Substantia nigra (tissue), 51 donors: ENCODE measurements at places on chromosomes 6 and 20.

GRCh38 chr20:41366546-41367392 lies at the start of gene EMILIN3:
Gene EMILIN3, minus strand, starts transcription at chr20:41366818. Its CDS starts 184 bp downstream, at chr20:41366634.
- no peak for DNase-seq

DNA sequence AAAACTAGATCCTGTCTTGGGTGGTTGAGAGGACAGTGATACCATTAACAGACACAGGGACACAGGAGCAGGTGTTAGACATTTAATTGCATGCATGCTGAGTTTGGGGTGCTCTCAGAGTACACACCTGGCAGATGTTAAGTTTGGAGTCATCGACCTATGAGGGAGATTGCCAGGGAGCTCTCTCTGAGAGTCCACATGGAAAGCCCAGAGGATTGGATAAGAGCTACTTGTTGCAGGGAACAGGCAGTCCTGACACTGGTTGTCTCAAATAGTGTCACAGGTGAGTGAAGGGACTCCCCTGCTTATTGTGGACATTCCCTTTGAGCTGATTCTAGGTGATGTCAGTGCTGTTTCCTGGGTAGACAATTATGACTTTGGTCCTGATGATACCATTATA lies 3.1 kb downstream of the ATRN start:
- DNase-seq, result no peak

DNA sequence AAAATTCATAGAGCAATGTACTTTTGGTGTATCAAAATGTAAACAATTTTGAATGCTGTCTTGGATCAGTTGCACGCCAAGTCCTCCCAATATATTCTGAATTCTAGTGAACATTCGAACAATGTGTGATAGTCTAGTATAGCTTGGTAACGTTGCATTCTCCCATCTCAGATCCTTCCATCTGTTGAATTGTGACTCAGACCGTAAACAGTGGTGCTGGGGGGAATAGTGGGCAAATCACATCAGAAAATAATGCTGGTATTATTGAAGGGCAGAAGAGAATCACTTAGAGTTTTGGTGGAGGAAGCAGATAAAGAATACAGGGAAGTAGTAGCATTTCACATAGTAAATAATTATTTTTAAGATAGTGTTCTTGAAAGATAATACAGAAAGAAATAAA lies 45.7 kb upstream of the PBOV1 start:
- no peak for DNase-seq

- DNase-seq, result no peak
Observed at GRCh38 chr6:3094815-3095214, 23.7 kb upstream of the BPHL start.

GRCh38 chr6:97399208-97399607 lies 116.2 kb upstream of the MMS22L start:
- DNase-seq, result no peak

DNA sequence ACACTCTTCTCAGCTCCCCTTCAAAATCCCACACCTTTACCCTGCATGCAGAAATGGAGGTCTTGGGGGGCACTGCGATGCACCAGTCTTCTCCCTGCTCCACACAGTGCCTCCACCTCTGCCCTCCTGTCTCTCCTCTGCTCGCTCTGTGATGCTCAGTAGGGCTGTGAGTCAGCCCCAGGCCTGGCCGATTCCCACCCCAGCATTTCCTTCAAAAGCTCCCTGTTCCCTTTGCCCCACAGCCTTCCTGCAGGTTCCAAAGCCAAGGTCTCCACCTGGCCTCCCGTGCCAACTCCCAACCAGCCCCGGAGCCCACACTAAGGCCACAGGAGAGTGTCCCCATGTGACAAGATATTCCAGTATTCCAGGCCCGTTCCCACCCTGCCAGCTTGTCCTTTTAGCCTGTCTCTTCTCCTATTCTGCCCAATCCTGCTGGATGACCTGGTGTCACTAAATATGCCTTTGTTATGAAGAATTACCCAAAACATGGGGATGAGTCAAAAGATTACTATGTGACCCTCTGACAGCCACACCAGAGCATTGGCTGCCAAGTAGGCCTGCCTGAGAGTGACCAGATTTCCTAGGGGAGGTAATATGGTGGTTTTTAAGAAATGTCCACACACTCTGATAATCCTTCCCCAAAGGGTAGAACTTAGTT lies 118.9 kb upstream of the NXT1 start:
- DNase-seq, result no peak

- no peak for DNase-seq
Observed at GRCh38 chr6:132713352-132714134, at the start of gene VNN1. Gene VNN1, minus strand, starts transcription at chr6:132714055. Its CDS starts 20 bp downstream, at chr6:132714035.
